A549 treated with CpdA at 1 μM for 4 hours (cell line): ENCODE measurements at places on chromosomes 7 and 10. TPM values are rescaled to one million over a fixed set of nuclear protein-coding genes. Genes with fewer than 3 reads are reported as not detected.

Gene CNTNAP2
- total RNA-seq, result 0.03 TPM in 1 of 5 replicates, not detected in the others

Gene NPSR1
- total RNA-seq, result not detected in 5 replicates

Gene GBF1
- total RNA-seq, result 23.5 to 28.7 TPM (median 26.8 TPM) in 5 replicates

Gene COL17A1
- total RNA-seq, result 2.2 to 3.8 TPM (median 2.7 TPM) in 5 replicates
